Testis (tissue), 5 donors: ENCODE measurements at places on chromosomes 4 and X. TPM values are rescaled to one million over a fixed set of nuclear protein-coding genes. Genes with fewer than 3 reads are reported as not detected.

DNA sequence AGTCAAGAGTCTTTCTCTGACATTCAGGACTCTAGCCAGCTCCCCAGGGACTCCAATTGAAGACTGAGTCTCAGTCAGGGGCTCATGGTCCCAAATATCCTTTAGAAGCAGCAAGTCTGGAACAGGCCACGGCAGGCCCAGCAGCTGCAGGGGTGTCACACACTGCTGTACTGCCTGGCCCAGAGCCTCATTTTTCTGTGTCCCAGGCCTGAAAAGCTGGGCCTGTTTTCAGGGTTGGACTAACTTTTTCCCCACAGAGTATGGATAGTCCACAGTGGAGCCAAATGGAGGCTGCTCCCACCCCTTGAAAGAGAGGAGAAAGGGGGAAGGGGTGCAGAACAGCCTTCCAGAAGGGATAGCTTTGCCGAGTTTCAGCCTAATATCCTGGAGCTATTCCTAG lies 146.8 kb upstream of the NALF2 start:
- no peaks in the 10 kb centered on the region for H3K36me3 ChIP-seq
- H3K4me1 ChIP-seq, result no peaks in the 10 kb centered on the region
- no peak overlapping the region for H3K27ac ChIP-seq
- no peak for DNase-seq

DNA sequence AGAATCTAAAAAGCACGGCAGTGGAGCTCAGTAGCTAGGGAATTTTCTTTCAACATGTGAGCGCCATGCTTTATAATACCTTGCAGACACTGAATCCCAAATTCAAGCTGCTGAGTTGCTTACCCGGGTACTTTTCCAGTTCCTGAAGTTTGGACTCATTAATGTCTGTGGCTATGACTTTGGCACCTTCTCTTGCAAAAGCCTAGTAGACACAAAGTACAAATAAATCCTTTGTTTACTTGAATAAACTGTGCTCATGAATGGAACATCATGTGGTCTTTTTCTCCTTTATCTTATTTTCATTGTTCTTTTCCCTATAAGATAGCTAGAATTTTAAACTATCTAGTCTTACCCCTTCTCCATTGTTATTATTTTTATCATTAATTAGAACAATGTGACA lies 4.6 kb downstream of the BDH2 start:
- H3K27ac ChIP-seq, result no peak overlapping the region
- H3K4me1 ChIP-seq, result peaks cover 22% of the 10 kb centered on the region
- H3K36me3 ChIP-seq, result no peaks in the 10 kb centered on the region
- no peaks in the 10 kb centered on the region for H3K27me3 ChIP-seq
- DNase-seq, result no peak

XAGE3 gene
- polyA plus RNA-seq, result 2.3 TPM

DNA sequence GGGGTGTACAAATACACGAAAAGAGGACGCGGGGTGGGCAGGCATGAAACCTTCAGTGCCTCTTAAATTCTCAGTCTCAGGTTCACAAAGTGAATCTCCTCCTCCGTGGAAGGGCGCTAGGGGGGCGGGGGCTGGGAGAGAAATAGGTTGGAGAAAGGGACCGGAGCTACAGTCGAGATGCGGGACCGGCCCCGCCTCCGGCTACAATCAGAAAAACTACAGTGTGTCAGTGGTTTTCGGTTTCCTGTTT lies 3.4 kb downstream of the MAML3 start:
- peak; percentile 91 for DNase-seq
- no peaks in the 10 kb centered on the region for H3K36me3 ChIP-seq
- no peaks in the 10 kb centered on the region for H3K27me3 ChIP-seq
- H3K4me3 ChIP-seq, result peak overlapping the region; percentile 73
